Activated naive CD4-positive, alpha-beta T cell treated with anti-CD3 and anti-CD28 coated beads, Interleukin-2, amount 10 ng/mL, durations not matched to agents 5 hours and 36 hours (primary cell): ENCODE measurements at places on chromosomes 3 and 15. TPM values are rescaled to one million over a fixed set of nuclear protein-coding genes. Genes with fewer than 3 reads are reported as not detected.

The SCN11A gene
- total RNA-seq, result 0.03 TPM

The CORO2B gene
- not detected for total RNA-seq

The STAC gene
- not detected for total RNA-seq

The CELF6 gene
- total RNA-seq, result 0.63 TPM

The GNAT1 gene
- total RNA-seq, result not detected

The LSAMP gene
- total RNA-seq, result not detected

The LRTM1 gene
- total RNA-seq, result not detected

The HRH1 gene
- total RNA-seq, result 0.22 TPM

The FRMD4B gene
- total RNA-seq, result 10.5 TPM

The DZIP1L gene
- 0.30 TPM for total RNA-seq
